ENCODE measurements at places on chromosomes 5 and 9. TPM values are rescaled to one million over a fixed set of nuclear protein-coding genes. Genes with fewer than 3 reads are reported as not detected.
A peak's percentile ranks its signal among the peaks of the same experiment; 100 is the strongest.

DNA sequence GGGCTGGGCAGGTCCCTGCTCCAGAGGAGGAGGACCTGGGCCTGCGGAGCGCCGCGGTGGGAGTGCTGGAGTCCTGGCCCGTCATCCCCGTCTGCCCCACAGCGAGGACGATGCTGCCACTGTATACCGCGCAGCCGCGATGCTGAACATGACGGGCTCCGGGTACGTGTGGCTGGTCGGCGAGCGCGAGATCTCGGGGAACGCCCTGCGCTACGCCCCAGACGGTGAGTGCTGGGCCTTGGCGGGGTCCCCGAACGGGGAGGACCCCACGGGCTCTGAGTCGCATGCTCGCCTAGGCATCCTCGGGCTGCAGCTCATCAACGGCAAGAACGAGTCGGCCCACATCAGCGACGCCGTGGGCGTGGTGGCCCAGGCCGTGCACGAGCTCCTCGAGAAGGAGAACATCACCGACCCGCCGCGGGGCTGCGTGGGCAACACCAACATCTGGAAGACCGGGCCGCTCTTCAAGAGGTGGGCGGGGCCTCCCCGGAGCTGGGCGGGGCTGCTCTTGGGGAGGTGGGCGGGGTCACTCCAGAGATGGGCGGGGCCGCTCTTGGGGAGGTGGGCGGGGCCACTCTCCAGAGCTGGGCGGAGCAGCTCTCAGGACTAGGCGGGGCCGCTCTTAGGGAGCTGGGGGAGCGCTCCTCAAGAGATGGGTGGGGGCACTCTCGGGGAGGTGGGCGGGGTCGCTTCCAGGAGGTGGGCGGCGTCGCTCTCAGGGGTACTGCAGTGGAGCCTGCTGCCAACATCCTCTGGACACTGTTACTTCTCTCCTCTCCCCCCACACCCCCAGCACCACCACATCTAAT is 13.1 kb downstream of the LRRC26 start:
- H3K27me3 ChIP-seq = peaks cover 74% of the 10 kb centered on the region
- H3K4me1 ChIP-seq = no peaks in the 10 kb centered on the region
- no peak for DNase-seq
- no peaks in the 10 kb centered on the region for H3K36me3 ChIP-seq
- H3K27ac ChIP-seq = no peak overlapping the region

GRCh38 chr9:36050476-36050875 is 13.8 kb downstream of the RECK start:
- H3K36me3 ChIP-seq = no peaks in the 10 kb centered on the region
- no peak overlapping the region for H3K27ac ChIP-seq
- no peak overlapping the region for H3K4me3 ChIP-seq
- H3K4me1 ChIP-seq = peaks cover 6% of the 10 kb centered on the region
- no peaks in the 10 kb centered on the region for H3K27me3 ChIP-seq
- no peak for DNase-seq

GRCh38 chr9:111897601-111898137 is 1.1 kb downstream of the UGCG start:
- peaks cover 57% of the 10 kb centered on the region for H3K4me1 ChIP-seq
- peak overlapping the region; percentile 98 for H3K27ac ChIP-seq
- peak overlapping the region; percentile 92 for H3K4me3 ChIP-seq
- no peaks in the 10 kb centered on the region for H3K36me3 ChIP-seq
- no peaks in the 10 kb centered on the region for H3K27me3 ChIP-seq

DNA sequence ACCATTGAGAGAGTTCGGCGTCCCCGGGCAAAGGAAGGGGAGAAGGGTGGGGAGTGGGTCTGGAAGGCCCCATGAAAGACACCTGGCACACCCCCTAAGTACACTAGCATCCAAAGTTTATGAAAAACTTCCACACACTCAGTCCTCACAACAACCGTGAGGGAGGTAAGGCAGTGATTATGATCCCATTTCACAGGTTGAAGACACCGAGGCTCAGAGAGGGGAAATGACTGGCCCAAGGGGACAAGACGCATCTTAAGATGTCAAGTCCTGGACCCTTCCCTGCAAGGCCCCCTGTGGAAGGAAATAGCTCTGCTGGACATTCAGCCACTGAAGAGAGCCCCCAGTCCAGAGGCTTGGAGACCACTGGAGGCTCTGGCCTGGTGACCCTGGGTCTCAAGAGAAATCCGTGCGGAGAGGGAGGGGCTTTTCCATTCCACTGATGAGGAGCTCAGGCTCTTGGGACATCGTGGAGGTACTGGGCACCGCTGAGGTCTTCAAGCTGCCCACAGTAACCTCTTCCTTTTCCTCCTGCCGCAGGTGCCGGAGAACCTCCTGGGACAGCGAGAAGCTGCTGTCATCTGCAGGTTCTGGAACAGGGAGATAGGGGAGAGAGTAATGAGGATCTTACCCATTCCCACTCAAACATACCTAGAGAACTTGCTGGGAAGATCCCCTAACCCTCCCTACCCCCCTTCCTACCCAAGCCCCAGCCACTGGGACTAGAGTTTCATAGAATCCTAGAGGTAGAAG is 5.2 kb downstream of the SMIM33 start:
- H3K4me3 ChIP-seq = no peak overlapping the region
- no peaks in the 10 kb centered on the region for H3K27me3 ChIP-seq
- no peak for DNase-seq
- H3K36me3 ChIP-seq = no peaks in the 10 kb centered on the region
- H3K27ac ChIP-seq = no peak overlapping the region

- no peak for DNase-seq
- H3K36me3 ChIP-seq = no peaks in the 10 kb centered on the region
- H3K27me3 ChIP-seq = no peaks in the 10 kb centered on the region
- H3K4me3 ChIP-seq = no peak overlapping the region
- no peak overlapping the region for H3K27ac ChIP-seq
- no peaks in the 10 kb centered on the region for H3K4me1 ChIP-seq
Measured at GRCh38 chr9:118975736-118976135, 393.5 kb downstream of the BRINP1 start.

Gene PCDHB9
- polyA plus RNA-seq = 0.25 TPM

Gene INIP
- 8.1 TPM for polyA plus RNA-seq

DNA sequence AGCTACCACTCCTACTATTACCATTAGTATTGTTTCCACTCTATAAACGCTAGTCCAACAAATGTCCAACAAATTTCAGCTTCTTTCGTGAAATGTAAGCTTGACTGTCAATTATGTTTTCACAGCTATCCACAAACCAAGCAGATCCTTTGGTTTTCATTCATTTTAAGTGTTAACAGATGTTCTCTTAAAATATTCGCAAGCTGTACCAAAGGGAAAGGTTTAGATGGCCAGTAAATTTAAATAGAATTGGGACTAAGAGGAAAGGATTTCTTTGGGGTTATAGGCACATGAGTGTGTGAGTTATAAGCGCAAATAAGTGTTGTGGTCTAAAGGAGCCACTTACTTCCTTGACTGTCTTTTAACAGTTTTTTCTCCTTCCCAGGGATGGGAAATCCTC is 136.8 kb upstream of the ADRA1B start:
- no peak for DNase-seq
- H3K36me3 ChIP-seq = no peaks in the 10 kb centered on the region
- H3K4me3 ChIP-seq = no peak overlapping the region
- H3K27ac ChIP-seq = no peak overlapping the region
- no peaks in the 10 kb centered on the region for H3K27me3 ChIP-seq

GRCh38 chr5:176875014-176875550 is 24.1 kb downstream of the HK3 start:
- H3K4me3 ChIP-seq = no peak overlapping the region
- no peaks in the 10 kb centered on the region for H3K36me3 ChIP-seq
- H3K27ac ChIP-seq = no peak overlapping the region
- DNase-seq = no peak
- no peaks in the 10 kb centered on the region for H3K4me1 ChIP-seq
- peaks cover 44% of the 10 kb centered on the region for H3K27me3 ChIP-seq

DNA sequence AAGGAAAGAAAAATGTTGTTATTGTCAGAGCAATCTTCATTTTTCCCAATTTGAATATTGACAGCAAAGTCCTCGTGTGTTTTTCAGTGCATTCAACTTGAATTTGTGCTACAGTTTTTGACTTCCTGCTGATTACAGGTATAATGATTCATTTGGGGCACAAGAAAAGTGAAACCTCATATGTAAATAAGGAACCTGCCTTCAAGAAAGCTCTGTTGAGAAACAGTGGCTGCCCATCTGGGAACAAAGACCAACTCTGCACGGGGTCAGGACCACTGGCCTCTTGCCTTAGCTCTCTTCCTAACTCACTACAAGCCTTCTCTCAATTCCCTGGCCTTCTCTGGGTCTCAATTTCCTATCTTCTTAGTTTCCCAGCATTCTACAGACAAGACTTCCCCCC is 21.0 kb downstream of the TIMD4 start:
- no peaks in the 10 kb centered on the region for H3K4me1 ChIP-seq
- no peak for DNase-seq
- H3K27me3 ChIP-seq = no peaks in the 10 kb centered on the region
- no peaks in the 10 kb centered on the region for H3K36me3 ChIP-seq
- H3K4me3 ChIP-seq = no peak overlapping the region

- no peaks in the 10 kb centered on the region for H3K27me3 ChIP-seq
- no peak overlapping the region for H3K27ac ChIP-seq
- H3K4me1 ChIP-seq = no peaks in the 10 kb centered on the region
- no peak overlapping the region for H3K4me3 ChIP-seq
Measured at GRCh38 chr5:114122852-114123251, 239.0 kb upstream of the KCNN2 start.

Gene NOXA1
- 0.62 TPM for polyA plus RNA-seq

DNA sequence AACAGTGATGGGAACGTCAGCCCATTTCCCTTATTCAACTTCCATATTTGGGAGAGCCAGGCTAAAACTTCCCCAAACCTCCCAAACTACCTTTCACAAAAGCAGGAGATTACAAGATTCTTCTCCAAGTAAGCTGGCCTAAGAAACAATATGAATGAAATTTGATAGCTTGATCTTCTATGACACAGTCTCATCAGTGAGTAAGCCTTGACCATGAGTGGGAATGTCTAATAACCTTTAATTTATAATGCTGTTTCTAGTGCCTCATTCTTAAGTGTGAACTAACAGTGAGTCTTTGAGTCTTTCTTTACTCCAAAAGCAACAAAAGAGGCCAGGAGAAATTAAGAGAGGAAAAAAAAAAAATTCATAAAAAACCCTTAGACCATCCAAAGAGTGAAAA is 1379.9 kb downstream of the EFNA5 start:
- H3K4me3 ChIP-seq = no peak overlapping the region
- no peaks in the 10 kb centered on the region for H3K36me3 ChIP-seq
- no peaks in the 10 kb centered on the region for H3K27me3 ChIP-seq

DNA sequence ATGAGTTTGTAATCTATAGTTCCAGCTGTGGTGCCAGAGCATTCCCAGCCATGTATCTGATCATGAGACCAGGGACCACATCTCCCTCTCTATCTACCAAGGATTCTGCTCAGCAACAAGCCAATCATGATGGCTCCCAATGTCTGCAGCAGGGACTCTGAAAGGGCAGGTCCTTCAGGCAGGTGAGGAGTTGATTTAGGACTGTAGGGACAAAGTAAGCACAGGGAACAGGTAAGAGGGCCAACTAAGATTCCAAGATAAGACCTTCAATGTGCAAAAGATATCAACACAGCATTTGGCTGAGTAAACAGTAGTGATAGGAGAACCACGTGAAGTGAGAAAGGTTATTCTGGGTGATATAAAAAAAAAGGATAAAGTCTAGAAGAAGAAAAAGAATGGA is 8.5 kb downstream of the XPA start:
- H3K4me1 ChIP-seq = peaks cover 4% of the 10 kb centered on the region
- H3K27ac ChIP-seq = no peak overlapping the region
- no peak overlapping the region for H3K4me3 ChIP-seq
- DNase-seq = no peak
- no peaks in the 10 kb centered on the region for H3K27me3 ChIP-seq

Gene FGFR4
- polyA plus RNA-seq = 2.4 TPM

Gene GPR150
- 0.01 TPM for polyA plus RNA-seq

DNA sequence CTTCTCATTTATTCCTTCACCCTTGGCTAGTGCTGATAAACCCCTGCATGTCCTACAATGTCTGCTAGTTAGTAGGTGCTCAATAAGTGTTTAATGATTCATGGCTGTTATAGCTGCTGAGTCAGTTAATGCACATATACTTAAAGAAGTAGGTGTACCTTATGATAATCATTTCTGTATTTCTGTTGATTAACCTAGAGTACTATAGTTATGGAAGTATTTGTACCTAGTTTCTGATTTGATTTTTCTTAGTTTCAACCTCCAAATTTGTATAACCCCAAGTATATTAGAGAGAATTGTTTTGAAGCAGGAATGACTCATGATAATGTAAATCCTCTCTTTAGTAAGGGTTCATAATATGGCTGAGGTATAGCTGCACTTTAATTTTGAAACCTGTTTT is 8.9 kb downstream of the SMAD5 start:
- DNase-seq = no peak
- H3K4me3 ChIP-seq = no peak overlapping the region
- no peaks in the 10 kb centered on the region for H3K27me3 ChIP-seq
- no peak overlapping the region for H3K27ac ChIP-seq
- no peaks in the 10 kb centered on the region for H3K36me3 ChIP-seq
- peaks cover 84% of the 10 kb centered on the region for H3K4me1 ChIP-seq

GRCh38 chr5:97065475-97065874 is 76.9 kb downstream of the LIX1 start:
- H3K36me3 ChIP-seq = no peaks in the 10 kb centered on the region
- H3K4me3 ChIP-seq = no peak overlapping the region
- no peaks in the 10 kb centered on the region for H3K27me3 ChIP-seq

- no peak overlapping the region for H3K27ac ChIP-seq
- H3K4me3 ChIP-seq = no peak overlapping the region
- H3K4me1 ChIP-seq = no peaks in the 10 kb centered on the region
- H3K27me3 ChIP-seq = no peaks in the 10 kb centered on the region
- DNase-seq = no peak
Measured at GRCh38 chr9:134983506-134984371, 66.0 kb upstream of the FCN1 start.

GRCh38 chr5:150626853-150627276 is 13.6 kb upstream of the SYNPO start:
- peak; percentile 62 for DNase-seq
- no peaks in the 10 kb centered on the region for H3K36me3 ChIP-seq
- peaks cover 72% of the 10 kb centered on the region for H3K4me1 ChIP-seq
- H3K27me3 ChIP-seq = no peaks in the 10 kb centered on the region

DNA sequence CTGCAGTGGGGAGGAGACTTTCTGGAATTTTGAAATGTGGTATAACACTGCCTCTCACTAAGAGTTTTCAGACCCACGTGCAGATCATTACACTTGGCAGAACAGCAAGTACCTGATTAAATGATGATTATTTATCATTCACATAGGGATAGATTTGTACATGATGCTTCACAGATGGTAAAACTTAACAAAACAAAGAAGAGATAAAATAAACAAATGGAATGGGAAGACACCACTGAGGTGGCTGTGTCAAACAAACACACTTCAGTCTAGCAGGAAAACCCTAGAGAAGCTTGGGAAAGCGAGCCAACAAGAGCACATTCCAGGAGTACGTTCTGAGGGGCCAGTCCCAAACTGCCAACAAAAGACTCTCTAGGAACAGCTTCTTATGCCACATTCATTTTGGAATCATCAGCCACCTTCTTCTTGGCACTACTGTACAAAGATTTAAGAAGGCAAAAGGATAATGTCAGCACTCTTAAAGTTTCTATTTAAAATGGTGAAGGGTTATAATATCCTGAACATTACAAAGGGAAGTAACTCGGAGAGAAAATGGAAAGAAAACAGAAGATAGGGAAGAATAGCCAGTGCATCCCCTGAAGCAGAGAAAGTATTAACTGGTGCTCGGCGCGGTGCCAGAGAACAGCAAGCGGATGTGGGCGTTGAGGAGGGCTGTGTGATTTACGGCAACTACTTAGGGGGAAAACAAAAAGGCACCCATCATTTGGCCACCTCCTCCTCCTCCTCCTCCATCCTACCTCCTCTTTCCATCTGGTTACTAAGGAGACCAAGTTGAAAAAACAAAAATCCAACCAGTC is 1.6 kb downstream of the MED27 start:
- DNase-seq = no peak
- no peak overlapping the region for H3K27ac ChIP-seq
- H3K4me3 ChIP-seq = peak overlapping the region; percentile 99

GRCh38 chr5:3595006-3595961 is at the start of gene IRX1:
Gene IRX1, plus strand, starts transcription at chr5:3595832. Its CDS starts 274 bp downstream, at chr5:3596106.
- H3K4me3 ChIP-seq = peak within 1 kb of the TSS; percentile 11
- H3K27me3 ChIP-seq = peaks cover 100% of the 10 kb centered on the region
- H3K27ac ChIP-seq = no peak within 1 kb of the TSS
- H3K4me1 ChIP-seq = peaks cover 28% of the 10 kb centered on the region
